ENCODE measurements at places on chromosomes 3 and 15.

DNA sequence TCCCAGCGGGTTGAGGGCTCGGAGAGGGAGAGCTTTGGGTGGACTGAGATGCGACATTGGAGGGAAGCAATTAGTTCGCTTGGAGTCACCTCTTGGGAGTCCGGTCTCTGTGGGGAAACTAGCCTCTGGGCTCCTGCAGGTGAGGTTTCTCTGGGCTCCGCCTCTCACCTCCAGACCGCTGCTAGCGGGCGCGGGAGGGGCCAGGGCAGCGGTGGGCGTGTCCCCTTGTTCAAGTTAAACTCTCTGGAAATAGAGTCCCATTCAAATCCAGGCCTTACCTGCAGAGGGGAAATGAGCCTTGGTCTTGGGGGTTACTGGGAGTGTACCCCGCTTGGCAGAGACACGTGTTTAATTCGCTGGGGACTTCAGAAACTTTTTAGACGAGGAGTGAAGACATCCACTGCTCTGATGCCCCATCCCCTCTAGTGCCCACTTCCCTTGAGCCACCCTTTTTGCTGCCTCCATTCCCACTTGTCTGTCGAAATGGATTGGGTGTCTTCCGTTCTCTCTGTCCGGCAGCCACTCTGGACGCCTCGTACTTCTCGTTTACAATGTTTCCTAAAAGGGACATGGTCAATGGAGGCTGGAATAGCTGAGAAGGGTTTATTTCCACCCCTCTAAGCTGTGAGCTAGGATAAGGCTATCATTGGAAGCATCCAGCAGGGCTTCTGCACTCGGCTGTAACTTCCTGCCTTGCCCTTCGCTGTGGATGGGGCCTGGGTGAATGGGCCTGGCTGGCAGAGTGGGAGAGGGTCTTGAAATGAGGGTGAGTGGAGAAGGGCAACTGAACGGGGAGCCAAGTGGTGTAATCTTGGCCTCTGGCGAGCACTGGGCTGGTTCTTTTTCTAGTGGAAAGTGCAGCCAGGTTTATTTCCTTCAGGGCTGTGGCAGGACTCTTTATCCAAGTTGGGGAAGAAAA is 1.1 kb downstream of the MITF start:
- DNase-seq = no peak

DNA sequence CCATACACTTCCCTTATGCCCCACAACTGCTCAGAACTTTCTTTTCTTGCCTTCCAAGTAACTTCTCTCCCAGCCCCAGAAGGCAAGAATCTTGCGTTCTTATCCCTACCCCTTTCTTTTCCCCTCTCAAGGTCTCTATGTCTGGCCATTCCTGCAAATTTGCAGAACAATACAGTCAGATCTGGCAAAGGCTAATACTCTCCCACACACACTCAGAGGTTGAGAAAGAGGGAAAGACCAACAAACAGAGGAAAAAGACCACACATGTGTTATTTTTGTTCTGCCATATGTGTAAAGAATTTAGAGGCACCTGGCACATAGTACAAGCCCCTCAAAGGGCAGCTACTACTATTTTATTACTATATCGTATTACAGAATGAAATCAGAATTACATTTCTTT is 25.7 kb downstream of the GJD2 start:
- DNase-seq = no peak

- DNase-seq = no peak
Measured at GRCh38 chr3:111989061-111989678, 9.6 kb upstream of the TAGLN3 start.

- DNase-seq = no peak
Measured at GRCh38 chr3:69271098-69271497, 114.8 kb downstream of the FRMD4B start.

DNA sequence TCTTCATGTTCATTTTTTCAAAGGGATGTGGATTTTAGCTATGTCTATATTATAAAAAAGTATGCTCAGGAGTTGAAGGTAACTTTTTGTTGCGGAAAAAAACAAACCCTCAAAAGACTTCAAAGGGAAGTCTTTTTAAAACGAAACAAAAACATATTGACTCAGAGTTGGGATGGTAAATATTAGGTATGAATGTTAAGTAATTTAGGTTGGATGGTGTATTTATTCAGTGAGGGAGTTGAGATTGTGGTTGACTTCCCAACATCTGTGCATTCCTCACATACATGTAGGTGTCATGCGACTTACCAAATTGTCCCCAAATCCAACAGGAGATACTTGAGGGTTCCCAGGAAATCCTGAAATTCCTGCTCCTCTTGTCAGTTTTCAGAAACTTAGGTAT is 32.7 kb upstream of the PLSCR5 start:
- DNase-seq = no peak

GRCh38 chr15:34336231-34336990 is 1.2 kb downstream of the SLC12A6 start:
- DNase-seq = no peak

DNA sequence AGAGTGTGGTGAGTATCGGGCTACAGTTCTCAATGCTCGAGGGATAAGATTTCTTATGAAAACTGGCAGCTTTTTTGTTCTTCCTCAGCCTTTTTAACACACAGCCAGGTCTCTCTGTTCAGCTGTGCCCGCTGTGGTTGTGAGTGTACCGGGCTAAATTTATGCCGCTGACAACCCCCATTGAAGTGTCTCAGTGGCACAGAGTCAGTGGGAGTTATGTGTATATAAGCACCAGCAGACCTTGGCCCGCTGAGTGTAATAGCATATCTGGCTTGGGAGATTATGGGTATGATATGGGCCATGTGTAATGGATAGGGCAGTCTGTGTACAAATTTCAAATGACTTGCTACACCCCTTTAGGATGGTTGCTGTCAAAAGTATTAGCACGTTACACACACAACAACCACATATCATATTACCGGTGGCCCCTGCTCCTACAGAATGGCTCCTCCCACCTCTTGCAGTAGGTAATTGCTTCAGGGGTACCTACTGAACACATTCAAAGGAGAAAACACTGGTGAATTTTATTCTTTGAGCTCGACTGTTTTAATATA is 26.9 kb upstream of the NR2F2 start:
- no peak for DNase-seq

DNA sequence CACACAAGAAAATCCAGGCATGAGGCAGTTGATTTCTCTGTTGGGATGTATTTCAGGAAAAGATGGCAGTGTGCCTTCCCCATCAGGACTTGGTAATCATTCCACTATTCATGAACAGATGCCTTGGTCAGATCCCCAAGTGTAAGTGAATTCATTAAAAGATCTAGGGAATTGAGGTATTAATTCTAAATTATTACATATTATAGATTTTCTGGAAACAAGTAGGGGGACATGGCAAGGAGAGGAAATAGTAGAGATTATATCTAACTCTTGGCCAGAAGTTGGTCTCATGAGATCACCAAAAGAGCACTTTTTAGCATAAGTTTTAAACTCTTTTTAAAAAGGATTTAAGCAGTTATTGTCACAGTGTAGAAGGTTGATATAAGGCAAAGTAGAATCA is 74.4 kb upstream of the MDFIC2 start:
- no peak for DNase-seq

Data from retinal pigment epithelial cell (primary cell).